ENCODE measurements at places on chromosomes 4 and X.

GRCh38 chr4:18454349-18454748 lies 432.8 kb upstream of the LCORL start:
- no peak for DNase-seq

DNA sequence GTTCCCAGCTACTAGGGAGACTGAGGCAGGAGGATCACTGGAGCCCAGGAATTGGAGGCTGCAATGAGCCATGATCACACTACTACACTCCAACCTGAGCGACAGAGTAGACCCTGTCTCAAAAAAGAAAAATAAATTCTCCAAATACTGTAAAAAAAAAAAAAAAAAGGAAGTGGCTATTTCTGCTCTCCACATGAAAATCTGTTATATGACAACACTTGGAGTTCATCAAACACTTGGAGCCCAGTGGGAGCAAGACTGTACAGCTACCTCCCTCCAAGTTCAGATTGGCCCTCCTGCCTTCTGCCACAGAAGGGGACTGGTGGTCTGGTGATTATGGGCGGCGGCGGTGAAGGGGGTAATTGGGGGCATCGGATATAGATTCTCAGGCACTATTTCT lies 9.0 kb upstream of the CLDN34 start:
- DNase-seq = no peak

DNA sequence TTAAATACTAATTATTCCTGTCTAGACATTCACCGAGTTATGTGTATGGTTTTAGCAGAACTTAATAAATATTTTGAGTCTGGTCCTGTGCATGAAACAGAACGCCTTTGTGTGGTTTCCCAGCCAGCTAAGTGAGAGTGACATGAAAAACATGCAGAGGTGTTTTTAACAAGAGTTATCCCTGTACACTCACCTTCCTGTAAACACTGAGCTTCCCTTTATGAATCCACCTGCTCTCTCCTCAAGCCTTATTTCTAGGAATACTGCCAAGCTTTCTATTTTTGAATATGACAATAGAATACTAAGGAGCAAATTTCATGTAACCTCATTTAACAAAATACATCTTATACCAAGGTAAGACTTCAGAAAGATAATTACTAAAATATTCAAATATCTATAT lies 270.3 kb upstream of the CTSO start:
- DNase-seq = no peak

GRCh38 chr4:15779809-15780208 lies 1.7 kb downstream of the CD38 start:
- DNase-seq = no peak

- DNase-seq = no peak
These were observed 28.9 kb downstream of the ZNF827 start for GRCh38 chr4:145909773-145910172.

Measured in GM13977 (cell line).